ENCODE measurements at places on chromosomes 3 and 15.

GRCh38 chr15:66251790-66252684 is 1.5 kb downstream of the MEGF11 start:
- DNase-seq, result no peak

DNA sequence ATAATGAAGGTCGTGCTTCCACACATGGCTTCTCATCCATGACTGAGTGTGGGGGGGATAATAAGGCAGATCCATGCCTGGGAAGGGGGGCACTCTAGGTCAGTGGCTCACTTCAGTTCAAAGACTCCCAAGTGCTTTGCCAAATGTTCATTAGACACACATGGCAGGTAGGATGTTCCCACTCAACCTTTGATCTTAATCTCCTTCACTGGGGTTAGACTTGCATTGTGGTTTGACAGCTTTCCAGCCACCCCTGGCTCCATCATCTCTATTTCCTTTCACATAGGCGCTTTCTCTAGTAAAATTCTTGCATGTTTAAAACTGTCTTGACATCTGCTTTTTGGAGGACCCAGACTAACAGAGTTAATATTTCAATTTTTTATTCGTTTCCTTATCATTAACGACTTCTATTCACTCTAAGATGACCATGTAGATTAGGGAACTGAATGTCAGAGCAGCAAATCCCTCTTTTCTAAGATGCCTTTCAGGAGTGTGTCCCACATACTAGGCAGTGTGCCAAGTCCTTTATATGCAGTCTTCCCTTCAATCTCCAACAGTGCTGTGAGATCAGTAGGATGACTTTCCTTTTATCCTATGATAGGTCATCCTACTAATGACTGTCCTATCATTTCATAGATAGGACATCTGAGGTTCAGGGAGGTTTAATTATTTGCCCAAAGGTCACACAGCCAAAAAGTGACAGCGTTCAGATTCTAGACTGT is 57.9 kb downstream of the BTD start:
- peak; percentile 82 for DNase-seq

- no peak for DNase-seq
These were observed 70.9 kb downstream of the IGF1R start for GRCh38 chr15:98719137-98719740.

DNA sequence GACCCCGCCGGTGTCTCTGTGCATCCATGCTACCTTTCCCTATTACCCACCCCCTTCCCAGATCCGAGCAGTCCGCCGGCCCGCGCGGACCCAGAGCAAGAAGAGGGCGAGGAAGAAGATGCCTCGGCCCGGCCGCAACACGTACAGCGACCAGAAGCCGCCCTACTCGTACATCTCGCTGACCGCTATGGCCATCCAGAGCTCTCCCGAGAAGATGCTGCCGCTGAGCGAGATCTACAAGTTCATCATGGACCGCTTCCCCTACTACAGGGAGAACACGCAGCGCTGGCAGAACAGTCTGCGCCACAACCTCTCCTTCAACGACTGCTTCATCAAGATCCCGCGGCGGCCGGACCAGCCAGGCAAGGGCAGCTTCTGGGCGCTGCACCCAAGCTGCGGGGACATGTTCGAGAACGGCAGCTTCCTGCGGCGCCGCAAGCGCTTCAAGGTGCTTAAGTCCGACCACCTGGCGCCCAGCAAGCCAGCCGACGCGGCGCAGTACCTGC is 788 bp downstream of the FOXB1 start:
- DNase-seq, result no peak

DNA sequence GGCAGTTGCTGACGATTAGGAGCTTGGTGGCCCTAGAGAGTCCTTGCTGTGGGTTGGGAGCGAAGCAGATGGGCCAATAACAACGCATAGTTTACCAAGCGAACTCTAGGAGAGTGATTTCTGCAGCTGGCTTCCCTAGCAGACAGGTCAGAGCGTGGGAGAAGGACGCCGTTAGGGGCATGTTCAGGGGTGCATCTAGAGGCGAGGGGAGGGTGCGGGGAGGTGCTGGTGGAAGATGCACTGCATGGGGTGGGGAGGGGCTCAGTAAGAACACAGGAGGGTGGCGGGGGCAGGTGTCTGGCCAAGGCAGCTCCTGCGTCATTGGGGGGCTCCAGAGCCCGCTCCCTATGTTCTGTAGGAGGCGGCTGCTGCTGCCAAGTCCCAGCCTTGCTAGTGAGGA is 8.9 kb downstream of the APBA2 start:
- no peak for DNase-seq

GRCh38 chr3:82410366-82410765 is 648.9 kb upstream of the GBE1 start:
- DNase-seq, result no peak

GRCh38 chr3:195098741-195099525 is 172.0 kb downstream of the XXYLT1 start:
- DNase-seq, result no peak

DNA sequence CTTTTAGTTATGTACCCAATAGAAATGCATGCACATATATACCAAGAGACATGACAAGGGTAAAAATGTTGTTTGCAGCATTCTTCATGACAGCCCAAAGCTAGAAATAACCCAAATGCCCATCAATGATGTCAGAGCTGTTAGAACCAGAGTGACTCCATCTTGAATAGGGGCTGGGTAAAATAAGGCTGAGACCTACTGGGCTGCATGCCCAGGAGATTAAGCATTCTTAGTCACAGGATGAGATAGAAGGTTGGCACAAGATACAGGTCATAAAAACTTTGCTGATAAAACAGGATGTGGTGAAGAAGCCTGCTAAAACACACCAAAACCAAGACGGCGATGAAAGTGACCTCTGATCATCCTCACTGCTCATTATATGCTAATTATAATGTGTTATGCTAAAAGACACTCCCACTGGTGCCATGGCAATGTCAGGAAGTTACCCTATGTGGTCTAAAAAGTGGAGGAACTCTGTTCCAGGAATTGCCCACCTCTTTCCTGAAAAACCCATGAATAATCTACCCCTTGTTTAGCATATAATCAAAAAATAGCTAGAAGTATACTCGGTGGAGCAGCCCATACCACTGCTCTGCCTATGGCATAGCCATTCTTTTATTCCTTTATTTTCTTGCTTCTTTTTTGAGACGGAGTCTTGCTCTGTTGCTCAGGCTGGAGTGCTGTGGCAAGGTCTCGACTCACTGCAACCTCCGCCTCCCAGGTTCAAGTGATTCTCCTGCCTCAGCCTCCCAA is 32.9 kb downstream of the ZBTB11 start:
- DNase-seq, result peak; percentile 58

DNA sequence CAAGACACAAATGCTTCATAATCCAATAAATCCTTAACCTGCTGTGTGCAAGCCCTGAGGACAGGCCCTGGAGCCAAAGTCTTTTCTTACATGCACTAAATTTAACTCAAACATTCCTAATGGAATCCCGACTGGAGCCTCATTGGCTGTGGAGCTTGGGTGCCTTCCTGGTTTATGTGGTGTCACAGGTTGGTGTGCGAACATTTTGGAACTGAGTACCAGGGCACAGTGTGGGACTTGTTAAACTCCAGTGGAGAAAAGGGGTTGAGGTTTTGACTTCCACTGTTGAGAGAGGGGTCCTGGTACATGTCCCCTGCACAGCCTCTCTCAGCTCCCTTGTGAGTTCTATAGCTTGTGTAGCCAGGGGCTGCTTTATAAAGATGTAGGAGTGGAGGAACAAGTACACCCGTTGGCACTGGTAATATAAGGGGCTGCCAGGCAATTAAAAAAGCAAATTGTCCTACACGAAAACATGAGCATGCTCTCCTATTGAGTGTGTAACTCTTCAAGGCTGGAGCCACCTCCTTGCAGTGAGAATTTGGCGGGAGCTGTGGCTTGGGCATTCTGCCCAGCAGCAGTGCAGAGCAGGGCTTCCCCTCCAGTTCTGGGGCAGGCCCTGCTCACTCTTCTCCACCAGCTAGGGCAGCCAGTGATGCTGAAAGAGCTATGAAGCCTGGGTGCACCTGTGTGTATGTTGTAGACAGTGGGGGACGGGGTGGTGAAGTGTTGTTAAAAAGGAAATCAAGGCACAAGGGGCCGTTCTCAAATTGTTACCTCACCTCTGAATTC is 218.1 kb downstream of the CLSTN2 start:
- no peak for DNase-seq

DNA sequence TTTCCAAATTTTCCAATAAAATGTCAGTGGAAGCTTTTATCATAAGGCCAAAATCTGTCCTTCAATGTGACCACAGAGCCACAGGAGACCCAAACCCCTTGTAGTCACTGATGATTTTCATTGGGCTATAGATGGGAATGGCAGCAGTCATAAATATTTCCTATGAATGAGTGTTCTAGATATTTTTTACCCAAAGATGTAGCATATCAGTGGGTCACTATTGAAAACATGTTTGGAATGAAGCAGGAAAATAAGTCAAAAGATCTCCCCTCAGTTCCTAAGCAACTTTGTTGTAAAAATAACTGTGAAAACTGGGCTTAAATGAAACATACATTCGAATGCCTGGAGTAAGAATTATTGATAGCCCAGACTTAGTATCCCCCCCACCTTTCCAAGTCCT is 49.0 kb downstream of the NKIRAS1 start:
- DNase-seq, result no peak

GRCh38 chr3:30982416-30983075 is 88.1 kb upstream of the GADL1 start:
- DNase-seq, result no peak

DNA sequence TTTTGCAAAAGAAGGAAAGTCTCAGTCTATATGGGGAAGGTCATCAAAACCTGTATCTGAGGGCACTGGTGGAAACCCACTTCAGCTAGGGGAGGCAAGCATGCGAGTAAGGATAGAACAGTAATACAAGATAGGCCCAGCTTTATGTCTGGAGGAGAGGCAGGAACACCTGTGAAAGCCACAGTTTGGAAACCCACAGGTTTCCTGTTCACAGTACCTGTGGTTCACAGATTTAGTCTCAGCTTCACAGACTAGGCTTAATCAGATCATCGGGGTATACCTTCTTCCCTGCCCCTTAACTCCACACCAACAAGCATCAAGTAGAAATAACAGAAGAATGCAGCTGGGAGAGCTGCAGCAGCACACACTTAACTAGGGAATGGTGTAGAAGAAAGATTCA is 36.2 kb downstream of the C2CD4B start:
- peak; percentile 98 for DNase-seq

- DNase-seq, result peak; percentile 51
These were observed 514 bp downstream of the MBNL1 start for GRCh38 chr3:152269056-152269830.

DNA sequence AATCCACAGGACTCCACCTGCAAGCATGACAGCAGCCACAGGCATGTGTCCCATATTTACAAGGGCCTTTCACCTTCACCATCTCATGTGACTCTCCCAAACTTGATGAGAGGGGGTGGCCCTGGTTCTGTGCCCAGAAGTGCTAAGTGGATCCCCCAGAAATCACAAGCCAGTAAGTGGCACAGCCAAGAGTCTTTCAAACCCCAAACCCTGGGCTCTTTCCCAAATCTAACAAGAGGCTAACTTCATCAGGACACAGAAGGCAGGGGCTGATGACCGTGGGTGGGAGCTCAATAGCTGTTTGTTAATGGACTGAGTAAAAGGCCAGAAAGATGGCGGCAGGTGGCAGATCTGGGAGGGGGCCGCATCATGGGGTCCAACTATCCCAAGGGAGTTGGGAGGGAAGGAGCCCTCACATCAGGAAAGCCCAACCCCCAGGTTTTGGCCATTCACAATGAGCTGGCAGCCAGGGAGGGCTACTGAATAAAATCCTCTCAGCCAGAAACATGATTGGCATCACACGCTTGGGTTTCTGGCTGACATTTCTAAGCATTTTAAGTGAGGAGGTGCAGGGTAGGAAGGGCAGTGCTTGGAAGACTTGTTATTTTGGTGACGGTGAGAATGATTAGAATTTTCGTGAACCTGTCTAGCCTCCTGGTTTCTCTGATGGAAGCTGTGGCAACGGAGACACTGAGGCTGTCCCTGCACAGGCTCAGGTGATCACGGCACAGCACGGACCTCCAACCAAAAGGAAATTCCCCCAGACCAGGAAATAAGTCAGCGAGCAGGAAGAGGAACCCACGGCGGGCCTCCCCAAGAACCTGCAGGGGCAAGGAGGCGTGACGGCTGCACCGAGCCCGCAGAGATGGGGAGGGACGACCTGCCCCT is 109.3 kb downstream of the OXNAD1 start:
- DNase-seq, result no peak

GRCh38 chr3:50473768-50474167 is 29.7 kb downstream of the CACNA2D2 start:
- no peak for DNase-seq

DNA sequence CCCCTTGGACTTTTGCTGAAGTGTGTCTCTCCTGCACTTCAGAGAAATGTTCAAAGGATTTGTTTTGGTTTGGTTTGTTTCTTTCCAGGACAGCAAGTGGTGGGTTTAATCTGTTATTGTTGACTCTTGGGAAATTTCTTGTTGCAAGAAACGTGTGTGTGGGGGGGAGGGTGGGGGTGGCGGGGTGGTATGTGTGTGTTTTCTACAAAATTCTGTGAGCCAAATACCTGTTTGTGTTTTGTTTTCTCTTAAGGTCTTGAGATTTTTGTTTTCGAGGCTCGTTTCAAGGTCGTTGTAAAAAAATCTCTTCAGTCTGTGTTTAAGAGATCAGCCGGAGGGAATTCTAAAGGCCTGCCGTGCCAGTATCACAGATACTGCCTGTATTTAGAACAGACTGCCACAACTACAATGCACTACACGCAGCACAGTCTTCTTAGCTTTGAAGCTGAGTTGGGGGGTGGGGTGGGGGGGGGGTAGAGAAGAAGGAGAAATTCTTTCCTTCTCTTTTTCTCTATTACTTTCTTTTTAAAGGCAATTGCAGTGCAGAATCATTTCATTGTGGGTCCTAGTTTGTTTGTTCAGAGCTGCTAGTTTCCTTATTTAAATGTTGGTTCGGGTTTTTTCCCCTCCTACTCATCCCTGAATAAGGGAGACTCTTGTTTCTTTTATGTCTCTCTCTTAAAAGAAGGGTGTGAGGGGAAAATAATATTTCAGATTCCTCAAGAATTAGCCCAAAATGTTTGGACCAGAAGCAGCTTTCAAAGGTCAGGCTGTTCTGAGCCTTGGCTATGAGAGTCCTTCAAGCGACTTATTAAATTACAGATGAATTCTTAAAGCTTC is 1.4 kb upstream of the BCL6 start:
- DNase-seq, result no peak

- no peak for DNase-seq
These were observed 104.3 kb downstream of the CMSS1 start for GRCh38 chr3:99921986-99922385.

- DNase-seq, result peak; percentile 15
These were observed 16.6 kb upstream of the SEMA3F start for GRCh38 chr3:50138266-50139200.

DNA sequence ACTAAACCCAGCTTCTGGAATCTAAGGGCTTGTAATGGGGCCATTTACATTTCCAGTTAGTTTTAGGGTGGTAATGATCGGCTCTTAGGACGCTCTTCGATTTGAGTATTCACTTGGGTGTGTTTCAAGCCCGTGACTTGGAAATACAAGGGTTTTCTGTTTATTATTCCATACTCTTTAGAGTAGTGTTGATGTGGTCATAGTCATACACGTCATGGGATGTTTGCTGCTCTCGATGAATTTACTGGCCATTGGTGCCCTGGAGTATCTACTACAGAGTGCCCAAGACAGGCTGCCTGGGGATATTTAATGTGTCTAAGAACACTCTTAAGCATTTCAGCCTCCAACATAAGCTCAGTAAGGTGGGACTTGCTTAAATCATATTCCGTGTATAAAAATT is 64.1 kb downstream of the PTPRG start:
- DNase-seq, result no peak
